A172 (cell line): ENCODE measurements at places on chromosomes 1 and 21. TPM values are rescaled to one million over a fixed set of nuclear protein-coding genes. Genes with fewer than 3 reads are reported as not detected.
A peak's percentile ranks its signal among the peaks of the same experiment; 100 is the strongest.

DNA sequence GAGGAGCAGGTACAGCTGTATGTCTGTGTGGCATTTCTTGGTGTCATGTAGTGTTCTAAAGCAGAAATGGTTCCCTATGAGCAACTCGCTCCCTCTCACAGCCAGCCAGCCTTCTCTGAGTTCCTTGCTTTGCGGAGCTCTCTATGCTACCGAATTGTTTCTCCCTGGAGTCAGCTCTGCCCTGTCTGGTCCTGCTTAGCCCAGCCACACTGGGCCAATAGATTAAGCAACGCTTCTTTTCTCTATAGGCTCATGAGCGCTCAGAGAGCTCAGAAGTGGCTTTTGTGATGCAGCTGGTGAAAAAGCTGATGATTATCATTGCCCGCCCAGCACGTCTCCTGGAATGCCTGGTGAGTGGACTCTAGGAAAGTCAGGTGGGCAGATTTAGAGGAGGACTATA is 113.1 kb downstream of the PIK3R3 start:
- DNase-seq = no peak

GRCh38 chr1:85406887-85407533 is 57.9 kb downstream of the DDAH1 start:
- peak; percentile 53 for DNase-seq

DNA sequence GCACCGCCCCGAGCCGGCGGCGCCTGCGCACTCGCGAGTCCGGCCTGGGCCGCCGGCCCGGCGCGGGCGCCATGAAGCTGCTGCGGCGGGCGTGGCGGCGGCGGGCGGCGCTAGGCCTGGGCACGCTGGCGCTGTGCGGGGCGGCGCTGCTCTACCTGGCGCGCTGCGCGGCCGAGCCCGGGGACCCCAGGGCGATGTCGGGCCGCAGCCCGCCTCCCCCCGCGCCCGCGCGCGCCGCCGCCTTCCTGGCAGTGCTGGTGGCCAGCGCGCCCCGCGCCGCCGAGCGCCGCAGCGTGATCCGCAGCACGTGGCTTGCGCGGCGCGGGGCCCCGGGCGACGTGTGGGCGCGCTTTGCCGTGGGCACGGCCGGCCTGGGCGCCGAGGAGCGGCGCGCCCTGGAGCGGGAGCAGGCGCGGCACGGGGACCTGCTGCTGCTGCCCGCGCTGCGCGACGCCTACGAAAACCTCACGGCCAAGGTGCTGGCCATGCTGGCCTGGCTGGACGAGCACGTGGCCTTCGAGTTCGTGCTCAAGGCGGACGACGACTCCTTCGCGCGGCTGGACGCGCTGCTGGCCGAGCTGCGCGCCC is at the start of gene B3GALT6:
TSS of gene B3GALT6 (plus strand) at position 30 of the 588 bp plus-strand sequence. CDS start at position 72, 42 bp downstream.
- no peak for DNase-seq

DNA sequence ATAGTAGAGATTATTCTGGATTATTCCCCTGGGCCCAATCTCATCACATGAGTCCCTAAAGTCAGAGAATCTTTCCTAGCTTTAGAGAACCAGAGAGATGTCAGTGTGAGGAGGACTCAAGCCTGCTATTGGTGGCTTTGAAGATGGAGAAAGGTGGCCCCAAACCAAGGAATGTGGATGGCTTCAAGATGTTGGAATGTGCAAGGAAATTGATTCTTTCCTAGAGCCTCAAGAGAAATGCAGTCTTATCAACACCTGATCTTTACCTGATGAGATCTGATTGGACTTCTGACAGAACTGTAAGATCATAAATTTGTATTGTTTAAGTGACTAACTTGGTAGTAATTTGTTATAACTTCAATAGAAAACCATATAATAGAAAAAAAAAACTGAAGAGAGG is 51.0 kb downstream of the NME7 start:
- DNase-seq = no peak

DNA sequence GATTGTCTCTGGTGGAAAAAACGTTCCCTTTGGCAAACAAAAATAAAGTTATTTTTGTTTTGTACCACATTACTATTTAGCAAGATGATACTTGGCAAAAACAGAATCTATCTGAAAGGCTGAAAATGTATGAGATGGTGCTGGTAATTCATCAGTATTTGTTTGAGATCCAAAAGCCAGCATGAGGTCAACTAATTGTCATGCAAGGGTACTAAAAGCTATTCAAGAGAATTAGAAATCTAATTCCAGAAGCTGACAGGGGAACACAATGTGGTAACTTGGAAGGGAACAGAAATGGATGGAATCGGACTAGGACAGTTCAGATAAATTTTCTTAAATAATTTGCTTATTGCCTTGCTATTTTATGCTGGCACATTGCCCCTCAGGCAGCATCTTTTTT is 263.8 kb downstream of the KCNT2 start:
- no peak for DNase-seq

Gene MAB21L3
- not detected in 2 replicates for total RNA-seq

Gene LAMC1
- 143 and 190 TPM in 2 replicates for total RNA-seq

GRCh38 chr1:85047472-85048295 is 616 bp downstream of the MCOLN3 start:
- DNase-seq = no peak

DNA sequence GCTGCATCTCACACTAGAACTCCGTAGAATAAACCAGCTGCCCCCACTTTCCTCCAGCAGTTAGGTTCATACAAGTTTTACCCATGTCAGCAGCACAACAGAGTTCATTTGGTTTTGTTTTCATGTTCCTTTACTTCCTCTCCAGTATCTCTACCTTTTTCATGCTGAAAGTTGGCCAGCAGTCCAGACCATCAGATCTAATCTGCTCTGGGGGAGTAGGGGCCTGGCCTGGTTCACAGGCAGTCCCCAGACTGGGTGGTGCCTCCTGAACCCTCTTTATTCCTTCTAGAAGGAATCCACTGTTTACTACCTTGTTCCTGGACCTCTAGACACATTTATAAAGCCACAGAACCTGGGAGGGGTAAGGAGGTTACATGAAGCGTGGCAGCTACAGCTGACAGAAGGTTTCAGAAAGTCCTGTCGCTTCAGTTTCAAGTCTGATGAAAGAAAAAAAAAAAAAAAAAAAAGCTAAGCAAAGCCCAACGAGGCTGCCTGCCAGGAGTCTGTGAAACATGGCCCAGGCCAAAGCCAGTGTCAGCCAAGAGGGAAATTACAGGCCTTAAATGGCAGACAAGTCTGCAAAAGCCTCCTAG is 184.6 kb upstream of the JUN start:
- DNase-seq = no peak

DNA sequence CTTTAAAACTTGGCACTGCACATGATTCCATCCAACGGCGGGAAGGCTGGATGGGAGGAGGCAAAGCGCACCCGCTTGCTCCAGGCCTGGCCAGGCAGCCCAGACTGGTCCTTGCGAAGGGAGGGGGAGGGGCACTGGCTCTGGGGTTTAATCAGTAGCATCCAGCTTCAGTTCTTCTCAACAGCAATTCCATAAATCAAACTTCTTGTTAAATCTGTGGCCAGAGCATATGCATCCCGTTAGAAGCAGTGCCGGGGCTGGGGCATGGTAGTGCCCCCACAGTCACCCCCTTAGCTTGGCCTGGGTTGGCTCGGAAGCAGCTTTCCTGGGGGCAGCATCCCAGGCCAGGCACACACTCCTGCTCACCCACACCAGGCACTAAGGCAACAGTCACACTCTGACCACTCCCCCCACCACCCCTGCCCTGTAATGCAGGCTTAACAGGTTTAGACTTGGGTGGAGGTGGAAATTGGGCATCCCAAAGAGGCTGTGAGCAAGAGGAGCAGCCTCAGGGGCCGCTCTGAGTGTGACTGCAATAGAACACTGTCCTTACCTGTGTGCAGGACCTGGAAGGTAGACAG is 94.1 kb upstream of the CASZ1 start:
- no peak for DNase-seq

DNA sequence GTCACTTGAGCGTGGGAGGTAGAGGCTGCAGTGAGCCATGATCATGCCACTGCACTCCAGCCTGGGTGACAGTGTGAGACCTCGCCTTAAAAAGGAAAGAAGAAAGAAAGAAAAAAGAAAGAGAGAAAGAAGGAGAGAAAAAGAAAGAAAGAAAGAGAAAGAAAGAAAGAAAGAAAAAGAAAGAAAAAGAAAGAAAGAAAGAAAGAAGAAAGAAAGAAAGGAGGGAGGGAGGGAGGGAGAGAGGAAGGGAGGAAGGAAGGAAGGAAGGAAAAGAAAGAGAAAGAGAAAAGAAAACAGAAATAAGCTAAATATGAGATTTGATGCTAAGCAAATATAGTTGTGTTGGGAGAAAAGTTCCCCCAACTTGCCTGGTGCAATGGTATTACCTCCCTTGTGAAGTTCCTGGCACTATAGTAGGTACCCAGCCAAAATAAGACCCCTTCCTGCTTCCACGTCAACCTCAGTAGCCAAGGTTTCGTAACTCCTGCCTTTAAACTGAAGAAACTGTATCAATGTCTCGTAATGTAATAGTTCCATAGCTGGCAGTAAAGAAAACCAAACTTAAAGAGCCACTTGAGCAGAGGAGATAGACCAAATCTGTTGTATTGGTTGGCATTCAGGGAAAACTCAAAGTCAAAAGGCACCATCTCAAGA is 88.1 kb upstream of the HNRNPU start:
- DNase-seq = no peak

Gene SOX13
- total RNA-seq = 7.0 and 11.2 TPM in 2 replicates

Gene CA6
- total RNA-seq = not detected in 2 replicates

- DNase-seq = peak; percentile 98
Observed at GRCh38 chr1:203512848-203513584, 19.1 kb downstream of the OPTC start.

DNA sequence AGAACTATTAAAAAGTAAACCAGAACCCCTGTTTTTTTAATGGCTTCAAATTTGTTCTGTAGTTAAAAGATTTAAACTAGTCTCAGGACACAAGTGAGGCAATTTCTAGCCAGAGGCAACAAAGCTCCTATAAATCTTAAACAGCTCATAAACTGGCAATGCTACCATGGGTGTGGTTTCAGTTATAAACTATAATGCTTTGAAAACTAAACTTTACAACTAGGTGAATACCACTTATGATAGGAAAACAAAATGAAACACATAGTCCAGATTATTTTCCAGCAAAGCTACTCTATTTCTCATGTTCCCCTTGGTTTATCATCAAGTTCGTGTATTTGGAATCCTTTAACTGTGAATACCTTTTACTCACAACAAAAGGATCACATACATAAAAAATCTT is 282.5 kb downstream of the VAV3 start:
- peak; percentile 6 for DNase-seq

DNA sequence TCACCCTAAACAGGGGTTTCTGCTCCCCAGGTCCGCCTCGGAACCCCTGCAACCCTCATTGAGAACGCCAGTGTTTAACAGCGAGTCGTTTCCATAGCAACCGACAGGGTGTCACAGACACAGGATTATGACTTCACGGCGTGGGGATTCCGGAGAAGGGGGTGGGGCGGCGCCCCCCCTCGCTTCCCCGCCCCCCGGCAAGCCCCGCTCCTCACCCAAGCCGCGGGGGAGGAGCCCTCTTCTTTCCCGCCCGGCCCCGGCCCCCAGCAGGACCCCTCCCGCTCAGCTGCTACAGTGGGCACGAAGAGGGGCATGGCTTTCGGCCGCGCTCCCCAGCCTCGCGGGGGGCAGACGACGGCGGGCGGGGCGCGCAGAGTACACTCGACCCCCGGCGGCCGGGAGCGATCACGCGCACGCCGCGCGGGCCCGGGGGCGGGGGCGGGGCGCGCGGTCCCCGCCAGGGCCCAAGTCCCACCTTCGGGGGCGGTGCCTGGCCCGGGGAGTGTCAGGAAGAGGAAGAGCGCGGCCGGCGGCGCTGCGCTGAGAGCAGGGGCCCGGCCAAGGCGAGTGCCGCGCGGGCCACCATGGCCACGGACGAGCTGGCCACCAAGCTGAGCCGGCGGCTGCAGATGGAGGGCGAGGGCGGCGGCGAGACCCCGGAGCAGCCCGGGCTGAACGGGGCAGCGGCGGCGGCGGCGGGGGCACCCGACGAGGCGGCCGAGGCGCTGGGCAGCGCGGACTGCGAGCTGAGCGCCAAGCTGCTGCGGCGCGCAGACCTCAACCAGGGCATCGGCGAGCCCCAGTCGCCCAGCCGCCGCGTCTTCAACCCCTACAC is at the start of gene EFHD2:
TSS of gene EFHD2 (plus strand) at position 501 of the 835 bp plus-strand sequence. CDS start at position 585, 84 bp downstream.
- DNase-seq = no peak

GRCh38 chr1:174039027-174039426 is 16.9 kb upstream of the RC3H1 start:
- no peak for DNase-seq

DNA sequence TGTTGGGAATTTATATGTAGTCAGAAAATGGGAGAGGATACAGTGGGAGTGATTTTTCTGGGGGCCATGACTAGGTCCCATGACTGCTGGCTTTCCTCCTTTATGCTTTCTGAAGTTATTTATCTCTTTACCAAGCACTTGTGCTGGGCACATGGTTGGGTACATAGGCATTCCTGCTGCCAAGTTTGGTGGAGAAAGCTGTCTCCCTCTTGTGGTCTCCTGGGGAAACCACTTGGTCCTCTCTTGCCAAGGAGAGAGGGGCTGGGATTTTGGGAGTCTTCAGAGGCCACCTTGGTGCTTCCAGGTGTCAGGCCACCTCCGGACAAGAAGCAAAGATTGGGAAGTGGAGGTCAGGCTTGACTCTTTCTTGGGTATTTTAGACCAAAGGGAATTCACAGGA is 120.2 kb upstream of the KCNE2 start:
- DNase-seq = no peak

- peak; percentile 71 for DNase-seq
Observed at GRCh38 chr1:109298666-109299557, 7.9 kb downstream of the MYBPHL start.

- DNase-seq = no peak
Observed at GRCh38 chr1:23590058-23590783, 30.9 kb upstream of the ID3 start.

GRCh38 chr1:7298749-7299151 is 472.3 kb upstream of the VAMP3 start:
- peak; percentile 24 for DNase-seq

GRCh38 chr1:199898654-199899053 is 128.9 kb upstream of the NR5A2 start:
- DNase-seq = no peak

DNA sequence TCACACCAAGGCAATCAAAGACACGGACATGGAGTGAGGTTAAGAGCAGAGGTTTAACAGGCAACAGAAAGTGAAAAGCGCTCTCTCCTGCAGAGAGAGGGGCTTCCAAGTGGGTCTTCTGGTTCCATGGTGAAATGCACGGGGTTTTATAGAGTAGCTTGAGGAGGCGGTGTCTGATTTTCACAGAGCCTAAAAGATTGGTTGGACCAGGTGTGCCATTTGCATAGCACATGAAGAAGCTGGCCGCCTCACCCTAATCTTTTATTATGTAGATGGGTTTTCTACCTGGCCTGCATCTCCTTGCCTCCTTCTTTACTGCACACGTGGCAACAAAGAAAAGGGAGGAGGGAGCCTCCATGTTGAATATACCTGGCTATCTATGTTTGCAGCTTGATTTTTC is 197.3 kb downstream of the RYR2 start:
- DNase-seq = no peak

GRCh38 chr1:1243807-1244191 is 2.7 kb downstream of the C1QTNF12 start:
- no peak for DNase-seq

Gene FMN2
- total RNA-seq = 5.1 and 8.8 TPM in 2 replicates
